ENCODE measurements at places on chromosomes 6 and 20. TPM values are rescaled to one million over a fixed set of nuclear protein-coding genes. Genes with fewer than 3 reads are reported as not detected.

Gene SYCP2
- total RNA-seq: 0.16 TPM

Gene F13A1
- total RNA-seq: not detected

Gene NMBR
- total RNA-seq: not detected

Gene SAMD3
- total RNA-seq: not detected

Gene FILIP1
- total RNA-seq: 0.03 TPM

Gene DEF6
- total RNA-seq: 0.33 TPM

Gene HMGCLL1
- total RNA-seq: not detected

Gene TCP11
- not detected for total RNA-seq

Gene WRNIP1
- 41.7 TPM for total RNA-seq

Gene NRSN1
- not detected for total RNA-seq

Gene SERPINB1
- 12.0 TPM for total RNA-seq

Gene GFOD1
- 0.72 TPM for total RNA-seq

Gene PRRT1
- total RNA-seq: not detected

Gene COL11A2
- 2.6 TPM for total RNA-seq

Gene SLC22A1
- total RNA-seq: not detected

Gene ARMC12
- not detected for total RNA-seq

Gene WASF1
- total RNA-seq: 4.7 TPM

Gene SSTR4
- not detected for total RNA-seq

Gene FNDC11
- total RNA-seq: not detected

Measured in MG63 (cell line).